Mesenchymal stem cell (in vitro differentiated cells and primary cell): ENCODE measurements at places on chromosomes 12 and 14.
A peak's percentile ranks its signal among the peaks of the same experiment; 100 is the strongest.

GRCh38 chr14:81095539-81095938 is 125.2 kb downstream of the GTF2A1 start:
- no peak overlapping the region for H3K27ac ChIP-seq
- no peaks in the 10 kb centered on the region for H3K4me1 ChIP-seq
- no peaks in the 10 kb centered on the region for H3K27me3 ChIP-seq
- DNase-seq: no peak
- no peaks in the 10 kb centered on the region for H3K36me3 ChIP-seq

DNA sequence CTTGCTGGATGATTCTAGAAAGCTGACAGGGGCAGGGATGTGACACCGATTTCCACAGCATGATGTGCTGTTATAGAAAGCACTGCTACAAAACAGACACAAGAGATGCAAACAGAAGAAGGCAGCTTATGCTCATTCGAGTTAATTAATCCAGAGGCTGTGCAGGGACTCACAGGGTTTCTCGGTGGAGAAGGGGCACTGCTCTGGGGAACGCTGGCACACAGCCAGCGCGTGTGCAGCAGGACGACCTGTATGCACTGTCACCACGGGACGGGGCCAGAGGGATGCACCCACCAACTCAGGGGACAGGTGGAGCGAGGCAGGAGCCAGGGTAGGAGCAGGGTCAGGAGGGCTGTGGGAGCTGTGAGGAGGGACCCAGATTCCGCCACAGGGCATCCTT is 143.5 kb downstream of the RIMBP2 start:
- H3K4me1 ChIP-seq: no peaks in the 10 kb centered on the region
- no peak overlapping the region for H3K27ac ChIP-seq

DNA sequence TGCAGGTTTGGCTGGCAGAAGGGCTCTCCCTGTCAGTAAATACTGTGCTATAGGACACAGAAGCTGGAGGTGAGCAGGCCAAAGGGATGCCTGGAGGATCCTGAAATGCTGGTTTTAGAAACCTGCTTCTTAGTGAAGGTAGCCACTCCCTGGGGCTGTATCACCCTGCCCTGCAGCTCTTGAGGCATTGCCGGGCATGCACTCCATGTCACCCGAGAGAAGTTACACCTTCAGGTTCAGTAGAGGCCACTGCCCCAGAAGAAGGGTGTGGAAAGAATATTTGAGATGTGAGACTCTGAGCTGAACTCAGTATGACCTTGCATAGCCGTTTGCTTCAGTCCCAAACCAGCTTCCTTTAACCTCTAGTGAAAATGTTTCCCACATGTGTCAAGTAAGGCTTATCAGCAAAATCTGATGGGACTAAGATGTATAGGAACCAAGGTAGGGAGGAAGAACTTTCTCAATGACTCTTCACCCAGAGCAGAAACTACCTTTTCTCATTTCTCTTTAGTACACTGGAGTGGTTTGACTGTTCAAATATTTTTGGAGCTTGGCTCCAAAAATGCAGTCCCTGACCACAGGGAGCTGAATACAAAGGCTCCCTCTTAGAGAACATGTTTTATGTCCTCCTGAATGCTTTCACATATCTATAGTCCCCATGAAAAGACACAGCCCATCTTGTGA is 164.5 kb upstream of the DYRK2 start:
- no peak overlapping the region for H3K27ac ChIP-seq
- H3K4me3 ChIP-seq: no peak overlapping the region
- no peaks in the 10 kb centered on the region for H3K36me3 ChIP-seq
- H3K27me3 ChIP-seq: peaks cover 4% of the 10 kb centered on the region
- H3K4me1 ChIP-seq: no peaks in the 10 kb centered on the region

DNA sequence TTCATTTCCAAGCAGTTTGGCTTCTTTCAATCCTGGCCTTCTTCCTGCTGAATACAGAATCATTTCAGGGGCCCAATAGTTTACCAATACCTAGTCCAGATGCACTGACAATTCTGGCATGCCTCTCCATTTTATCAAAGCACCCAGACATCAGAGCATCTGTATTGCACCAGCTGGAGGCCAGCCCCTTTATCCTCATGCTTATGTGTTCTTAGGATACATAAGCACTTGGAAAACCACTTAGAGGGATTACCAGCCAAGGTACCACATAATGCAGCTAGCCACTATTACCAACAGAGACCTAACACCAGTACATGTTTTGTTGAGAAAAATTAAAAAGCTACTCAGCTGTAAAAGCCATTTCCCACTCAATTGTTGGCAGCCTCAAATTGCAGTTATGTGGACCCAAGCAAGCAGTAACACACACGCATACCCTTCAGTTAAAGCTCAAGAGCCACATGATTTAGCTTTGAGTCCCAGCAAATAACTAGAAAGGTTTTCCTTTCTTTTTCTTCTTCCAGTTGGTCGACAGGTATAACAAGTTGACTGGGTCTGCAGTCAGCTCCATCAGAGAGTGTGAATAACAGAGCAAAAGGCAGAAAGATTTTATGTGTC is 263.8 kb downstream of the DIO2 start:
- no peak for DNase-seq
- no peak overlapping the region for H3K27ac ChIP-seq
- no peaks in the 10 kb centered on the region for H3K4me1 ChIP-seq
- H3K27me3 ChIP-seq: no peaks in the 10 kb centered on the region
- no peaks in the 10 kb centered on the region for H3K36me3 ChIP-seq
- no peak overlapping the region for H3K4me3 ChIP-seq

DNA sequence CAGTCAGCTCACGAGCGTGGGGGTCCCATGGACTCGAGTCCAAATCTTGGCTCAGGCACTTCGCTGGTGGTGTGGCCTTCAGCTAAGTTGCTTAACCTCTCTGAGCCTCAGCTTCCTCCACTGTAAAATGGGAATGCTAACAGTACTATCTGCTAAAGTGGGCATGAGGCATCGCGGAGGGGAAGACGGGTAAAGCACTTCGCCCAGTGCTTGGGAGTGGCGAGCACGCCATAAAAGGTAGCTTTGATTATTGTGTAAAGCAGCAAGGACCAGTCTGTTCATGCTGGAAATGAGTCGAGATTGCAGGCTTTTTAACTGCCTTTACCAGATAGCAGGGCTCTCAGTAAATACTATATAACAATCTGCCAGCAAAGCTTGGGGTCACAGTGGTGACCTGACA is 24.5 kb downstream of the HRK start:
- peaks cover 59% of the 10 kb centered on the region for H3K27me3 ChIP-seq
- H3K36me3 ChIP-seq: no peaks in the 10 kb centered on the region
- H3K4me1 ChIP-seq: peaks cover 4% of the 10 kb centered on the region

DNA sequence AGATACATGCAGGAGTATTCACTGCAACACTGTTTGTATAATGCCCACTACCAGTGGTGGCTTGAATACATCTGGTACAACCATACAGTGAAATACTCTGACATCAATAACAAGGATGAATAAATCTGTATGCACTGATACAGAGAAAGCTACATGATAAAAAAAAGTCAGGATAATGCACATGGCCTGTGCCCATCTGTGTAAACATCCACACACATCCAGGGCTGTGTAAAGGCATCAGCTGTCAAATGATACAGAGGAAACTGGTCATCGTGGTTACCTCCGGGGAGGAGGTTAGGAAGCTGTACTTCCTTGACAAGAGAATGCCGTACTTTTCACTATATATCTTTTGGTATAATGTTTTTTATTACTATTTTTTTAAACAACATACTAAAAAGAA is 176.6 kb downstream of the FOXN3 start:
- DNase-seq: peak; percentile 34
- no peak overlapping the region for H3K27ac ChIP-seq
- no peak overlapping the region for H3K4me3 ChIP-seq
- no peaks in the 10 kb centered on the region for H3K27me3 ChIP-seq
- peaks cover 4% of the 10 kb centered on the region for H3K4me1 ChIP-seq
- H3K36me3 ChIP-seq: no peaks in the 10 kb centered on the region

GRCh38 chr14:91891101-91891500 is 23.8 kb upstream of the TC2N start:
- no peak overlapping the region for H3K27ac ChIP-seq
- H3K4me1 ChIP-seq: no peaks in the 10 kb centered on the region
- no peaks in the 10 kb centered on the region for H3K27me3 ChIP-seq
- H3K4me3 ChIP-seq: no peak overlapping the region
- no peak for DNase-seq
- H3K36me3 ChIP-seq: peaks cover 14% of the 10 kb centered on the region

DNA sequence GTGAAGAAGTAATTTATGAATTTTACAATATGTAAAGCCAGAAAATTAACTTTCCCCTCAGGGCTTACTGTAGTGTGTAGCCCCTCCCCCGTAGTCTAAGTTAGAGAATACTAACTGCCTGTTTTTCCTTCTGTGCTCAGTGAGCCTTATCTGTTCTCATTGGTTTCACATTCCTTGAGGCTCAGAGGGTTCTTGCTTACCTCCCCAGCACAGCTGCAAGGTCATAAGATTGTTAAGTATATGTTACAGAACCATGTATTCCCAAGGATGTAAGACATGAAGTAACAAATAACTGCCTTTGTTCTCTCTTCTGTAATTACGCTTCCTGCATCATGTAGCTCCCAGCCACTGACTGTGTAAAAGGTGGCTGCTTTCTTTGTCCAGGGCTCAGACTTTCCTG is 1351.1 kb downstream of the TMEM121 start:
- H3K27me3 ChIP-seq: no peaks in the 10 kb centered on the region
- no peaks in the 10 kb centered on the region for H3K4me1 ChIP-seq
- H3K36me3 ChIP-seq: no peaks in the 10 kb centered on the region

DNA sequence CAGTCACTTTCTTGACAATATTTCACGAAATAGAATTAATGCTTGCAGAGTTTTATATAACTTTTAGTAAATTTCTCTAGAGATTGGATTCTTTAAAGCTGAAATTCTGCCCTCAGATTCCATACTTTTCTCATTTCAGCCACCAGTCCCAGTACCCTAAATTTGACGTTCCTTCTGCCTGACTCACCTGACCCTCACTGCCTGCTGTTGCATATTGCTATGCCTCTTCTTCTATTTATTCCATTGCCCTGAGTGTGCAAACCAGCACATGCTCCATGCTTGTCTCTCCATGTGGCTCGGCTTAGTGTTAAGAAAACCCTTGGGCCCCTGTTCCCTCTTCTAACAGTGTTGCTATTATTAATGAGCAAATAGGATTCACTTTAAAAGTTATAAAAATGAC is 533.3 kb downstream of the LRFN5 start:
- no peaks in the 10 kb centered on the region for H3K27me3 ChIP-seq
- DNase-seq: peak; percentile 12
- no peak overlapping the region for H3K27ac ChIP-seq
- H3K36me3 ChIP-seq: no peaks in the 10 kb centered on the region

GRCh38 chr14:70718383-70719118 is 76.8 kb downstream of the TTC9 start:
- H3K4me3 ChIP-seq: no peak overlapping the region
- H3K27ac ChIP-seq: no peak overlapping the region
- peaks cover 34% of the 10 kb centered on the region for H3K27me3 ChIP-seq
- no peaks in the 10 kb centered on the region for H3K36me3 ChIP-seq
- peaks cover 9% of the 10 kb centered on the region for H3K4me1 ChIP-seq

DNA sequence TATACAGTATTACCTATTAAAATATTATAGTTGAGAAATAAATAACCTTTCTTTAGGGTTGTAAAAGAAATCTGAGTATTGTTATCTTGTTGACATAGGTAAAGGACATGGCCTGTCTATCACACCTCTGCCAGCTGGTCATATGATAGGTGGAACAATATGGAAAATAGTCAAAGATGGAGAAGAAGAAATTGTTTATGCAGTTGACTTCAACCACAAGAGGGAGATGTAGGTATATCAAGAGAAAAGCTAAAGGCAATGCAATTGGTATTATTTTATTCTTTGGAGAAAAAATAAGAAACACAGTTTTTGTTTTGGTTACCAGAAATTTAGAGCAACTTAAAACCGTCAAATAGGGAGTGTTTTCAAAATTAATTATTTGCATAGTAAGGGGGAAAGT is 13.5 kb downstream of the CPSF2 start:
- H3K4me1 ChIP-seq: no peaks in the 10 kb centered on the region
- no peaks in the 10 kb centered on the region for H3K27me3 ChIP-seq
- no peak overlapping the region for H3K27ac ChIP-seq
- peaks cover 80% of the 10 kb centered on the region for H3K36me3 ChIP-seq
- H3K4me3 ChIP-seq: no peak overlapping the region
- DNase-seq: peak; percentile 58

DNA sequence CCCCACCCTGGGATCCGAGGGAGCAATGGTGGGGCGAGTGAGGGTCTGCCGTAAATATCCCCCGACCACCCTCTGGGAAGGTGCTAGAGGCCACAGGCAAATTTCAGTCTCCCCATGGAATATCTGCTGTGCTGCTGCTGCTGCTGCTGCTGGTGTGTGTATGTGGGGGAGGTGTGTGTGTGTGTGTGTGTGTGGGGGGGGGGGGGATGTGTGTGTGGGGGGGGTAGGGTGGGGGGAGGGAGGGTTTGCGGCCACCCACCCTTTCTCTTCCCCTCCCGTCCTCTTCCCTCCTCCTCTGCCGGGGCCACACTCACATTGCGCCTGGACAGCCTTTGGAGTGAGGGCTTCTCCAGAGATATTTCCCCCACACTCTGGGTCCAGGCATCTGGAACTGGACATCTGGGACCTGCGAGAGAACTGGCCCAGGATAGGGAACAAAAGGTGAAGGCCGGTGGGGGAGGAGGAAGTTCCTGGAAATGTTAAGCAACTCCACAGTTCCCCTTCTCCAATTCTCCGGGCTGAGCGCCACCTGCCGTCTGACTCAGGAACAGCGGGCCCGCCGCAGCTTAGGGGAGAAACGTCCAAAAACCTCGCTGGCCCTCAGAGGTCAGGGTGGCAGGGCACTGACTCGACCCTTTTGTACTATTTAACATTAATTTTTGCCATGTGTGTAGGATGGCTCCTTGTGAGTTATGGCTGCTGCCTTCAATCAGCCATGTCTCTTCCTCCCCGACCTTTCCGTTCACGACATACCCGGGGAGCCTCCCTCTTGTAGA is at the start of gene C1RL:
TSS of gene C1RL (minus strand) at position 419 of the 776 bp plus-strand sequence. CDS start at position 385, 34 bp downstream.
- no peaks in the 10 kb centered on the region for H3K27me3 ChIP-seq
- H3K4me3 ChIP-seq: peak within 1 kb of the TSS; percentile 87
- H3K27ac ChIP-seq: peak within 1 kb of the TSS; percentile 90
- peak; percentile 90 for DNase-seq
- peaks cover 10% of the 10 kb centered on the region for H3K4me1 ChIP-seq
